Esophagus squamous epithelium (tissue), 5 donors: ENCODE measurements at places on chromosomes 4 and X.

GRCh38 chr4:139142087-139142486, 34.9 kb downstream of the ELF2 start:
- no peak overlapping the region for H3K4me3 ChIP-seq
- no peaks in the 10 kb centered on the region for H3K36me3 ChIP-seq
- H3K27me3 ChIP-seq, result no peaks in the 10 kb centered on the region

DNA sequence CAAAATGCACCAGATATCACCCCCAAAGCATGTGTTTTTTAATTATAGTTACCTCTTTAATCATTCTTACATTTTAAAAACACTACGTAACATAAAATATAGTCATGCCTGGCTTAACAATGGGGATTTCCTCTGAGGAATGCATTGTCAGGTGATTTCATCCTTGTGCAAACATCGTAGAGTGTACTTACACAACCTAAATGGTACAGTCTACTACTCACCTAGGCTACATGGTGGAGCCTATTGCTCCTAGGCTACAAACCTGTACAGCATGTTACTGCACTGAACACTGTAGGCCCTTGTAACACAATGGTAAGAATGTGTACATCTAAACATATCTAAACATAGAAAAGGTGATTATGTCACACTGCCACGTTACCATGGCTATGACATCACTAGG, 208.6 kb downstream of the SPOCK3 start:
- no peaks in the 10 kb centered on the region for H3K36me3 ChIP-seq
- H3K27me3 ChIP-seq, result no peaks in the 10 kb centered on the region

DNA sequence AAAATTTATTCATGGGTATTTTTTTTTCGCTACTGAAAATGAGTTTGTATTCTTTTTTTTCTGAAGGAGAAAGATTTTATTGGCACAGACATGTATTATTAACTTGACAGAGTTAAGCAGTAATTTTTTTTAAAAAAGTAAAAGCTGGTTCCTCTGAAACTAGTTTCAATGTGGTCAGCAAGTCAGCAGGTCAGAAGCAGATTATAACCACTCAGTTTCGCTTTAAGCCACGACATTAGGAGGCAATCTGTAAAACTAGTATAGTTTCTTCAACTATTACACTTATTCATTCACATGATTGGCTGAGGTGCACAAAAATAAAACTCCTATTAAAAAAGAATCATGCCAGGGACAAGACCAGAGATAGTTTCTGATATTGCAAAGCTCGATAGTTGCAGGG, 714.2 kb upstream of the PCDH7 start:
- no peaks in the 10 kb centered on the region for H3K36me3 ChIP-seq
- no peak overlapping the region for H3K4me3 ChIP-seq
- H3K27ac ChIP-seq, result no peak overlapping the region
- no peaks in the 10 kb centered on the region for H3K27me3 ChIP-seq
- no peaks in the 10 kb centered on the region for H3K4me1 ChIP-seq

DNA sequence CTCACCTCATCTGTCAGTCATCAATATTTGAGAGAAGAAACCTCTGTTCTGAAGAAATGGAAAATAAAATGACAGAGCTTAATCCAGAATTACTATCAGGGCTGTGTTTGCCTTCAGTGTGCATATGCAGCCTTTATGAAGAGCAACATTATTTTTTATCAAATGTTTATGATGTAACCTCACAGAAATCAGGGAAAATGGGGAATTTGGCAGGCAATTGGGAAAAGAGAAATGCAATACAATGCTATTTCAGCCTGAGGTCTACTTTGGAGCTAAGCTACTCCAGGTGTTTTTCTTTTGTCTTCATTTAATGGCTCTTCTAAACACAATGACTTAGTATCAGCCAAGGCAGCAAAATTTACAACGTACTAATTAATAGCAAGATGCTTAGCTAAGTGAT, 241.1 kb upstream of the TET2 start:
- H3K27ac ChIP-seq, result no peak overlapping the region
- H3K4me3 ChIP-seq, result no peak overlapping the region
- no peaks in the 10 kb centered on the region for H3K36me3 ChIP-seq
- H3K4me1 ChIP-seq, result no peaks in the 10 kb centered on the region

GRCh38 chrX:154472685-154473632, 6.1 kb downstream of the LAGE3 start:
- no peaks in the 10 kb centered on the region for H3K36me3 ChIP-seq
- DNase-seq, result no peak
- peaks cover 3% of the 10 kb centered on the region for H3K4me1 ChIP-seq
- H3K27me3 ChIP-seq, result no peaks in the 10 kb centered on the region
- no peak overlapping the region for H3K4me3 ChIP-seq

DNA sequence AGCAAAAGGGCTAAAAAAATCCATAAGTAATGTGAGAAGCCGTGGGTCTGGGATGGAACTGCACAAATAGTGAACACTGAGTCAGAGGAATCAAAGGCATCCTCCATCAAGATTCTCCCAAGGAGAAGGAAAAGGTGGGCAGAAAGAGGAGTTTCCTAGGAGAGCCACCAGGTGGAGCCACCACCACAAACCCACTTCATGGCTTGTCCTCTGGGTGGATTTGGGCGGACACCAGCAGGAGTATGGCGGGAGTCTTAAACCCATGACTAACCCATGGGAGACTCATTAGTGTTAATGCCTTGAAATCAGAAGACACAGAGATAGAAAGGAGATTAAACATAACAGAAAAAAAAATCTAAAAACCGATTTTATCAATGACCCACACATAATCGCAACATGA, 147.7 kb downstream of the SH3KBP1 start:
- no peaks in the 10 kb centered on the region for H3K36me3 ChIP-seq
- no peak overlapping the region for H3K27ac ChIP-seq
- H3K4me1 ChIP-seq, result no peaks in the 10 kb centered on the region
- H3K4me3 ChIP-seq, result no peak overlapping the region
- no peaks in the 10 kb centered on the region for H3K27me3 ChIP-seq
- DNase-seq, result no peak

- no peak overlapping the region for H3K4me3 ChIP-seq
- DNase-seq, result no peak
- no peak overlapping the region for H3K27ac ChIP-seq
- H3K27me3 ChIP-seq, result no peaks in the 10 kb centered on the region
These were observed 36.7 kb upstream of the ANK2 start for GRCh38 chr4:113012786-113013185.

DNA sequence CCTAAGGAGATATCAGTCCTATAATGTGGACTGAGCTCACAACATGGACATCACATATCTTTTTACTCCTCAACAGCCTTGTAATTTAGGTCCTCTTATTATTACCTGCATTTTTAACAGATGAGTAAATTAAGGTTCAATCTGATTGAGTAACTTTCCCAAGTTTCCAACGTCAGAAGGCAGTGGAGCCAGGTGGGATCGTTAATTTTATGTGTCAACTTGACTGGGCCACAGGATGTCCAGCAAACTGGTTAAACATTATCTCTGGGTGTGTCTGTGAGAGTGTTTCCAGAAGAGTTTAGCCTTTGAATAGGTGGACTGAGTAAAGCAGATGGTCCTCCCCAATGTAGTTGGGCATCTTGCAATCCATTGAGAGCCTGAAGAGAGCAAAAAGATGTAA, 59.0 kb upstream of the SLIT2 start:
- H3K4me1 ChIP-seq, result no peaks in the 10 kb centered on the region
- no peaks in the 10 kb centered on the region for H3K36me3 ChIP-seq
- DNase-seq, result no peak

DNA sequence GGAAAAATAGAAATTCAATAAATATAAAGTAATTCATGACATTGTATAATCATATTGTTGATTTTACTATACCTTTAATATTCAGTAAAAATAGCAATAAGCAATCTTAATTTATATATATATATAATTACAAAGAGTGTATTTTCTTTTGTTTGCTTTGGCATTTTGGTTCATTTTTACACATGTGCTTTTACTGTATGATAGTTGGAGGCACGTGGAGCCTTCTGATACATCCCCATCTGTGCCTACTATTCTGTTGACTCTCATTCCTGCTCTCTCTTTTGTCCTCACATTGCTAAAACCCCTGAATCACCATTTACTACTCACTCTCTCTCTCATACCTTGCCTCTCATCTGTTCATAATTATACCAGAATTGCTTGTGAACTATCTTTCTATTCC, 106.4 kb upstream of the NDST4 start:
- no peaks in the 10 kb centered on the region for H3K4me1 ChIP-seq
- no peak overlapping the region for H3K27ac ChIP-seq
- H3K27me3 ChIP-seq, result no peaks in the 10 kb centered on the region
- H3K4me3 ChIP-seq, result no peak overlapping the region
- no peaks in the 10 kb centered on the region for H3K36me3 ChIP-seq

GRCh38 chr4:79199743-79200142, 126.1 kb downstream of the NAA11 start:
- no peak overlapping the region for H3K4me3 ChIP-seq
- no peak for DNase-seq
- H3K36me3 ChIP-seq, result no peaks in the 10 kb centered on the region
- no peaks in the 10 kb centered on the region for H3K4me1 ChIP-seq

GRCh38 chr4:34720571-34720970, 1523.7 kb downstream of the ARAP2 start:
- H3K36me3 ChIP-seq, result no peaks in the 10 kb centered on the region
- H3K27ac ChIP-seq, result no peak overlapping the region
- no peak for DNase-seq
- H3K27me3 ChIP-seq, result no peaks in the 10 kb centered on the region

DNA sequence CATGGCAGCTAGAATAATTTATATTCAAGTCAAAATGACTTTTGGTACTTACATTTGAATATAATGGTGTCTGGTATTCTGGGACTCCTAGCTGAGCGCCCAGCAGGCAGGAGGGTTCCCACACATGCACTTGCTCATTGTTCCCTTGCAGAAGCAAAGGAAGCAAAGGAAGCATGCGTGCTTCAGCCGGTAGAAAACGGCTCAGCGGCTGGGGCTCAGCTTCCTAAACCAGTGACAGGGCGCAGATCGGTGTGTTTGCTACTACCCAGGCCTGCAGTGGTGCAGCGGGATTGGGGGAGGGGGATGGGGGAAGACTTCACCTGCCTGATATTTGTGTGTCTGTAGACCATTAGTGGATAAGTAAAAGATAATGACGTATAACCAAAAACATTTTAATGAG, 978.3 kb upstream of the TENM3 start:
- H3K27me3 ChIP-seq, result no peaks in the 10 kb centered on the region
- DNase-seq, result no peak
- no peak overlapping the region for H3K4me3 ChIP-seq
- no peak overlapping the region for H3K27ac ChIP-seq

GRCh38 chr4:26252349-26253025, 68.3 kb upstream of the RBPJ start:
- H3K36me3 ChIP-seq, result no peaks in the 10 kb centered on the region
- H3K27ac ChIP-seq, result no peak overlapping the region
- DNase-seq, result no peak
- no peak overlapping the region for H3K4me3 ChIP-seq

- no peaks in the 10 kb centered on the region for H3K27me3 ChIP-seq
- H3K4me3 ChIP-seq, result no peak overlapping the region
- no peaks in the 10 kb centered on the region for H3K36me3 ChIP-seq
- no peaks in the 10 kb centered on the region for H3K4me1 ChIP-seq
- DNase-seq, result no peak
- H3K27ac ChIP-seq, result no peak overlapping the region
These were observed 1.4 kb downstream of the SPATA4 start for GRCh38 chr4:176193938-176194337.

GRCh38 chrX:131830400-131831184, 192.5 kb upstream of the STK26 start:
- no peak overlapping the region for H3K4me3 ChIP-seq
- no peaks in the 10 kb centered on the region for H3K27me3 ChIP-seq
- DNase-seq, result no peak
- no peaks in the 10 kb centered on the region for H3K36me3 ChIP-seq

GRCh38 chr4:90503677-90504076, 376.5 kb downstream of the CCSER1 start:
- no peak overlapping the region for H3K4me3 ChIP-seq
- H3K4me1 ChIP-seq, result no peaks in the 10 kb centered on the region
- no peak overlapping the region for H3K27ac ChIP-seq
- no peaks in the 10 kb centered on the region for H3K27me3 ChIP-seq
- no peaks in the 10 kb centered on the region for H3K36me3 ChIP-seq

GRCh38 chrX:112536544-112536943, 143.2 kb downstream of the LHFPL1 start:
- H3K27me3 ChIP-seq, result no peaks in the 10 kb centered on the region
- no peaks in the 10 kb centered on the region for H3K36me3 ChIP-seq
- H3K27ac ChIP-seq, result no peak overlapping the region
- H3K4me1 ChIP-seq, result no peaks in the 10 kb centered on the region
- H3K4me3 ChIP-seq, result no peak overlapping the region

GRCh38 chrX:37726346-37726745, 40.8 kb downstream of the XK start:
- H3K4me1 ChIP-seq, result no peaks in the 10 kb centered on the region
- H3K36me3 ChIP-seq, result no peaks in the 10 kb centered on the region
- no peaks in the 10 kb centered on the region for H3K27me3 ChIP-seq
- H3K4me3 ChIP-seq, result no peak overlapping the region
- no peak for DNase-seq

GRCh38 chrX:150542846-150543229, 25.6 kb upstream of the MTM1 start:
- no peak for DNase-seq
- no peak overlapping the region for H3K4me3 ChIP-seq
- no peaks in the 10 kb centered on the region for H3K36me3 ChIP-seq
- no peak overlapping the region for H3K27ac ChIP-seq

DNA sequence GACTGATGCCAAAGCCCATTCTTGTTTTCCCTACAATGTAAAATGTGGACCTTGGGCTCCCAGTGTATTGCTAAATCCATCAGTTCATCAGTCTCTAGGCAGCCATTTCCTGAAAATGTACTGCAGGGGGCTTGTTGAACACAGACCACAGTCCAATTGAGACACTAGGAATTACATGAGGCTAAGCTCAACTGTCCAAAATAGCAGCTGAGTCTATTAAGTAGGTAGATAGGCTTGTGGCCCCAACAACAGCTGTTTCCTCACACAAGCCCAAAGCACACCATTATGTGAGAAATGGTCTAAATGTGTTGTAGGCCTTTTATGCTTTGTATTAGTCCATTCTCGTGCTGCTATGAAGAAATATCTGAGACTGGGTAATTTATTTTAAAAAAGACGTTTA, 60.0 kb upstream of the PAK3 start:
- no peak overlapping the region for H3K4me3 ChIP-seq
- no peaks in the 10 kb centered on the region for H3K4me1 ChIP-seq
- no peak for DNase-seq
- H3K27me3 ChIP-seq, result no peaks in the 10 kb centered on the region

- no peak for DNase-seq
- H3K27me3 ChIP-seq, result no peaks in the 10 kb centered on the region
- no peaks in the 10 kb centered on the region for H3K4me1 ChIP-seq
- no peak overlapping the region for H3K4me3 ChIP-seq
- H3K27ac ChIP-seq, result no peak overlapping the region
- no peaks in the 10 kb centered on the region for H3K36me3 ChIP-seq
These were observed 53.0 kb upstream of the PROM1 start for GRCh38 chr4:16136827-16137226.

DNA sequence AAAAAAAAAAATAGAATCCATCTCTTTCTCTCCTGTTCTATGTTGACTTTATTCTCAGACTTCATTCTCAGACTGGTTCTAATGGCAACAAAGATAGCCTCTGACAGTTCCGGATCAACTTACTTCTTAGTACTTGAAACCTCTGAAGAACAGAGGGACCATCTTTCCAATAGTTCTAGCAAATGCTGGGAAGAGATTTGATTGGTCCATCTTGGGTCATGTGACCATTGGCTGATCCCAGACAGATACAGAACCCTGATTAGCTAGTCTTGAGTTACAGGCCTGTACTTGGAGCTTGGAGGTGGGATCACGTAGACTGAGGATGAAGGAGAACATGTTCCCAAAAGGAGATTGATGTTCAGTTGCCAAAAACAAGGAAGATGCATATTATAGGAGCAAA, 66.9 kb upstream of the STIM2 start:
- H3K27ac ChIP-seq, result no peak overlapping the region
- no peak overlapping the region for H3K4me3 ChIP-seq
- H3K36me3 ChIP-seq, result no peaks in the 10 kb centered on the region
- peaks cover 100% of the 10 kb centered on the region for H3K27me3 ChIP-seq
- no peak for DNase-seq
